ENCODE measurements at places on chromosomes 3 and 15.

DNA sequence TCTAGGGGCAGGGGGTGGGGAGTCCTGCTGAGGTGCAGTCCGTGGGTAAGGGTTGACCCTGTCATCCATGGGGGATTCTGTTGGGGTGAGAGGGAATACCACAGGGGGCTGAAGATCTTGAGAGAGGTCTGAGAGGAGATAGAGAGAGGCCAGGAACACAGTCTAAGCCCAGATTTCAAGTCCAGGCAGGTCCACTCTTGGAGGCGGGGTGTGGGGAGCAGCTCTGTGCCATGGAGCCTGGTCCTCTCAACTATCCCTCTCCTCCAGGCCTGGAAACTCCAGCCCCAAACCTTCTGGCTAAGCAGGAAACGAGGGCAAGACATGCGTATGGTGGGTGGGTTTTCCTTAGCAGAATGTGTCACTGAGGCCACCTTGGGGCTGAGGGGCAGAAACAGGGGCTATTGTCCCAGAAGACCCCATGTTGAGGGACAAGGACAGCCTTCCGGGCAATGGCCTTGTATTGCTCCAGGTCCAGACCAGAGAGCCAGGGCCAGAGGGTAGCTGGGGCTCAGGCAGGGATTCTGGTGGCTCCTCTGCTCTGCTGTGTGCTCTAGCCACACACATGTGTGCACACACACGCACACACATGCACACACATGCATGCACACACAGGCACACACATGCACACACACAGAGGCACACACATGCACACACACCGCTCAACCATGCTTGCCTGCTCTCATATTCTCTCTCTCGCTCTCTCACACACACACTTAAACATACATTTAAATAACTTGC, 48.6 kb upstream of the MAGEF1 start:
- no peak for DNase-seq

DNA sequence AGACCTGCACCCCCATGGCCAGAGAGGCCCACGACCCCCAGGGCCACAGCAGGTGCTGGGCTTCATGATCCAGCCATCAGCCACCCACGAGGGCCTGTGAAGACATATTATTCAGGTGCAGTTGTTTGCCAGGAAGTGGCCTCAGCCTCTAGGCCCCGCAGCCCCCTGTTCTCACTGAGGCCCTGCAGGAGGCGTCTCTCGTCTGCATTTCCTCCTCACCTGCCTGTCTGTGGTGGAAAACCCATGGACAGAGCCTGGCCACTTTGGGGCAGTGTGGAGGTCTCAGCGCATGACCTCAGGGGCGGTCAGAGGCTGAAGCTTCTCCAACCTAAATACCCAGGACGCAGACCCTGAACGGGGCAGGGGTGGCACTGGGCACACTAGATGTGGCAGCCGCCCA, 18.6 kb downstream of the UROC1 start:
- peak; percentile 43 for DNase-seq

GRCh38 chr3:57530071-57530608, 14.0 kb downstream of the DNAH12 start:
- no peak for DNase-seq

DNA sequence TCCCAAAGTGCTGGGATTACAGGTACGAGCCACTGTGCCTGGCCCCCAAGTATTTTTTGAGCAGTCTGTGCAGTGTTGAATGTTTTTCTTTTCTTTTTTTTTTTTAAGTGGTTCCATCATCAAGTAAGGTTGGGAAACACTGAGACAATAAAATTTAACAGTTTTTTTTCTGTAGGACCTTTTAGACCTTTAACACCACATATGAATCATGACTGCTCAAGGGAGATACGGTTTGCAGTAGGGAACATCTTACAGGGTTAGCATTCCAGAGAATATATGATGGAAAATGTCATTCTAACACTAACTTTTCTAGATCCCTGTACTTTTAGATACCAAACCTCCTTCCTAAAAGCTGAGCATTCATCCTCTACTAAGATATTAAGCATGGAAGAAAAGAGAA, 41.7 kb downstream of the SNX4 start:
- DNase-seq, result no peak

GRCh38 chr3:106446271-106446670, 577.5 kb upstream of the CBLB start:
- no peak for DNase-seq

DNA sequence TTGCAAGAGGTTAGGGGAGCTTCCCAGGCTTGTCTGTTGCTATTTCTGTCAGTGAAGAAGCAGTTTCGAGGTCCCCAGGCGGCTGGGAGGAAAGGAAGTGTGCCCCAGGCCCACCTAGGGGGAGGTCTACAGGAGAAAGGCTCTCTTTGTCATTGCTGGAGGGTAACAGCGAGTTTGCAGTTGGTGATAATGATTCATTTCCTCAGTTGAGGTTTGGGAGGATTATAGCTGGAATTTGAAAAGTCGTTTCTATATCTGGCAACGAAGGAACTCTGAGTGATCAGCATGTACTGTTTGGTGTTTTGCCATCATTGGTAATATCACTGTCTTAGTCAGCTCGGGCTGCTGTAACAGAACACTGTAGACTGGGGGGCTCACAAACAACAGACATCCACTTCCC, 65.5 kb upstream of the UBE3A start:
- no peak for DNase-seq

DNA sequence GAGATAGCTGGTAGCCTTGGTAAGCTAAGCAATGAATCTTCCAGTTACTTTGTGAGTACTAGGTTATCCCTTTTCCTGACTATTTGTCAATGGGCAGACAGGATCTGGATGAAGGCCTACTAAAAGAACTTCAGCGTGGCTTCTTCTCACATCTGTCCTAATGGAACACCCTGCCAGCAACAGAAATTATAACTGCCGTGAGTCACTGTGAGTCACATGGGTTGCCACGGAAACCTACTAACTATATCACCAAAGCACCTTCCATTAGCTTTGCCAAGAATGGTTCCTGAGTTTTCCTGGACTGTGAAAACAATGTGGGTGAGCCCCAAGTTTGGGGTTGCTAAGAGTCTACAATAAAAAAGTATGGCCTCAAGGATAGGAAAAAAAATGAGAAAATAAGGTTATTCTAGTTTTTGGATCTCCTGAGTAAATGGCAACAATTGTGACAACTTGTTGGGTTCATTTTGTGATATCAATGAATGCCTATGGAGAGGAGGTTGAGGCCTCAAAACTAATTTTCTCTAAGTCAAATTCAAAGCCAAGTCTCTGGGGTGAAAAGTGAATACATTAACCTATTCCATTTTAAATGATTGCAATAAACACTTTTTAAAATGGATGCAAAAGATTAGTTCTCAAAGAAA, 195.1 kb upstream of the ICE2 start:
- no peak for DNase-seq

GRCh38 chr15:42704492-42704926, 32.4 kb downstream of the CDAN1 start:
- peak; percentile 78 for DNase-seq

- no peak for DNase-seq
Observed at GRCh38 chr3:102941786-102942185, 507.0 kb downstream of the ZPLD1 start.

GRCh38 chr15:33720952-33721351, 247.3 kb upstream of the CHRM5 start:
- no peak for DNase-seq

Data from OCI-LY7 (cell line).